IMR-90 (cell line): ENCODE measurements at places on chromosomes 6 and 20. TPM values are rescaled to one million over a fixed set of nuclear protein-coding genes. Genes with fewer than 3 reads are reported as not detected.
A peak's percentile ranks its signal among the peaks of the same experiment; 100 is the strongest.

DNA sequence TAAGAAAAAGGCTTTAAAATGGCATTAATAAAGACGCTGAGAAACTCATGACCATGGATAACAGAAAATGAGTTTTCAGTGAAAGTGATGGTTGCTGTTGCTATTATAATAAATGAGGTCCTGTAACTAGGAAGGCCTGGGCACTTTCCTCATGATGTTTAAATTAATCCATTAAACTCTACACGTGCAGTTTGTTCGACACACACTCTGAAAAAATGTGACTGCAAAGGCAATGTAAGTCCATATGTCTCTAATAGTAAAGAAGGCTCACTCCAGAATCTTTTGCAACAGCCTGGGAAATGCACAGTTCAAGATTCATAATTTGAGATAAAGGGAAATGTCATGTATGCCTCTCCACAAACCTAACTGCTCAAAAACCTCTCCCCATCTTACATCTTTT is 153.4 kb downstream of the COL12A1 start:
- no peak for DNase-seq

GRCh38 chr6:80566361-80566760 is 459.9 kb downstream of the BCKDHB start:
- no peak for DNase-seq

Gene SIRPB2
- total RNA-seq, result not detected in 2 replicates

DNA sequence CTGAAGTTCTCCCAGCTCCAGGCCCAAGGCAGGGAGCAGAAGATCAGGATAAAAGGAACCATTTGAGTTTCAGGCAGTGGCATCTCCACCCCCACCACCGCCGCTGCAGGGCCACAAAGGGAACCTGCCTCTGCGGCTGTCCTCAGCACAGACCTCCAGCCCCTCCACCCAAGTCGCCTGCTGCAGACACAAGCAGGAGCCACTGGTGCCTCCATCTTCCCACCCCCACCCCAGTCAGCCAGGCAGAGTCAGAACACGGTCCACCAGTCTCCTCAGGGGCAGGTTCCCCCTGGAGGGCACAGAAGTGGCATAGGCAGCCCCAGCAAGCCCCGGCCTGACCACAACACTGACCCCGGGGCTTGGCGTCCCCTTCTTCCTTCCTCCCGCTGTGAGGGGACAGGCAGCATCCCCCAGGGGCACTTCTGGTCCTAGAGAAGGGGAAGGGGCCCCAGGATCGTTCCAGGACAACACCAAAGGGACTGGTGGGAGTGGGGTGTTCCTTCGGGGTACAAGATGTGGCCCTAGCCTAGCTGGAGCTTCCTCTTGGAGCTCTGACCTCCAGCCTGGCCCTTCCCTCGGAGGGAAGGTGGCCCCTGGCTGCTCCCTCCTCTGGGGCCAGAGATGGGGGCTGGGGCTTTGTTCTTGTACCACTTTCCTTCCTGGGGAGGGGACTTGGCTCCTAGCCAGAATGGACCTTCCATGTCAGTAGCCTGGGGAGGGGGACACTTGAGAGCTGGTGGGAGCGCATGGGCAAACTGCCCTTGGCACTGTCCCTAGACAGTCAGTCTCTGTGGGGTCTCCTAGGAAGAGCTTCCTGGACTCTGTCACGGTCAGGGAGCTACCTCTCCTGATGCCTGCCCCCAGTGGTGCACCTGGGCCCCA is 36.0 kb downstream of the YTHDF1 start:
- no peak for DNase-seq

Gene SNAP91
- total RNA-seq, result not detected in 2 replicates

Gene SLC32A1
- total RNA-seq, result not detected in 2 replicates

- peak; percentile 4 for DNase-seq
These were observed 65.2 kb upstream of the PRND start for GRCh38 chr20:4656491-4656890.

DNA sequence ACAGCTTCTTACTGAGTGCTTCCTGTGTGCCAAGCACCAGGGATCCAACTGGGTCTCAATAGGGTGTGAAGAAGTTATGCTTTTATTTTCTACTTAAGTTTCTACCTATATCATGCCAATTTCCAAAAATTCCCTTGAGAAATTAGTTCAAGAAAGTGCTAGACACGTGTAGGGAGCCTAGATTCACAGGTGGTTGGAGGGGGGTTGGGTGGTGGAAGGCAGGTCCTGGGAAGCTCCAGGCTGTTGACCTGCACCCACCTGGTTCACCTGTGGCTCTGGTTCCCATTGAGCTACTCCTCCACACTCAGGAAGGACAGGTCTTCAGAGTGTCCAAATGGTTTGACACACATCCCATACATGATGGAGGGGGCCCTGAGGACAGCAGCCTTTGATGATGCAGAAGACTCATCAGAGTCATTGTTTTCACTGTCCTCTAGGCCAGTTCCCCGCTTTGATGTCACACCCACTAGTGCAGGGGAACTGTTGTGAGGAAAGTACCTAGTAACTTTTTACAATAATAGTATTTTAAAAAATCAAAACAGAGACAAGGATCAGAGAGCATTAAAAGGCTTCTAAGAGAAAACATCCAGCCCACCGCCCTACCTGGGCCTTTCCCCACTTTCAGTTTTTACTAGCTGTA is 39.8 kb upstream of the MYL9 start:
- no peak for DNase-seq

DNA sequence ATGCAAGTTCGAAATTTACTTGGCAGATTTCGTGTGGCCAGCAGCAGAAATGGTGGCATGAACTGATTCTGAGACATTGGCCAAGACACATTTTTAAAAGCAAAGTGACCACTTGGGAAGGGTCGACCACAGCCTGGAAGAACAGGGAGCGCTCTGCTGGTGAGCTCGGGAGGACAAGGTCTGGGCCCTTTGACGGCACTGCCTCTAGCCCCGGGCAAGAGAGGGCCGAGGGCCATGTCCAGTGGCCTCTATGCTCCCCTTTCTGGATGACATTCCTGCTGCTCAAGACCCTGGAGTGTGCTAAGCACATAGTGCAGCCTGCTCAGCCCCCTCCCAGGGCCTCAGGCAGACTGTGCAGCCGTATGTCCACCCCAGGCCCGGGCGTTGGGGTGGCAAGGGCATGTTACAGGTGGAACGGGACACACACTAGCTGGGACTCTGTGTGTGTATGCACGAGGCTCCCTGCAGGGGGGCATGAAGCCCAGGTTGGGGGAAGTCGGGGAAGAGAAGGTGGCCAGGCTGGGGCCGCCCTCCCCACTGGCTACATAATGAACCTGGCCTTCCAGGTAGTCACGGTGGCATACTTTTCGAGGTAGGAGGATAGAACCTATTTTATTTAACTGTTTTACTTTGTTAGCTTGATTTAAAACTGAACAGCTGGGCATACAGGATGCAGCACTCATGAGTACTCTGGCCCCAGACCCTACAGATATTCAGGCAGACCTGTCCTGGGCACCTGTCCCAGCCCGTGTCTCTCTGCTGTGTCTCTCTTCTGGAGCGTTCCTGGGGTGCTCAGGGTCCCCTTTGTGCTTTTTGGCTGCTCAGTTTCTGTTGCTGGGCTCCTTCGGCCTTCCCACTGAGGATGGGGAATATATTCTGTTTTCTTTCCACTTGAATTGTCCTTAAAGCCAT is 6.4 kb downstream of the SYNJ2 start:
- DNase-seq, result no peak

- DNase-seq, result no peak
These were observed 62.8 kb upstream of the EPB41L1 start for GRCh38 chr20:36091561-36092397.

Gene IL17A
- not detected in 2 replicates for total RNA-seq

Gene SCGN
- not detected in 2 replicates for total RNA-seq

Gene TRIM15
- not detected in 2 replicates for total RNA-seq

DNA sequence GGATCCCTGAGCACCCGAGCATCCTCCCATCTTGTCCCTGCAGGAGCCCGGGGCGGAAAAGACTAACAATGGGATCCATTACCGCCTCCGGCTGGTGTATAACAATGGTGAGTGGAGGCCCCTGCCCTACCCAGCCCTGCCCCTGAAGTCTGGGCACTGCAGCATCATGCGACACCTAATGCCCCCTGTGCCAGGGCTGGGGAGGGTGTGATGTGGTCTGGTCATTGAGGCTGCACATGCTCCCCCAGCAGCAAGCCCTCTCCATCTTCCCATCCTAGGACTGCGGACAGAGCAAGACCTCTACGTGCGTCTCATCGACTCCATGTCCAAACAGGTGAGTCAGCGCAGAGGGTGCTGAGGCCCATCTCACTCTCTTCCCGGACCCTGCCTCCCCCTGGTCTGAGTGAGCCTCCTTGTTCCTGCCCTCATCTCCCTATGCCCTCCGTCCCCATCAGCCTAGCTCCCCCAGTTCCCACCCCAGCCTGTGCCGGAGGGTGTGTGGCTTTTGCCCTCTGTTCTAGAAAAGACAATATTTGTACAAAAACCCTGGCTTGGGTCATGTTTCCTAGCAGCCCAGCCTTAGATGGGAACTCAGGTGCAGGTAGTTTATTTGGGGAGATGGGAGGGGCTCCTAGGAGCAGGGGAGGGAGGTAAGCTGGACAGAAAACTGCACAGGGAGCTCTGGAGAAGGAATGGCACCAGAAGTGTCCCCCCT is 13.5 kb downstream of the EBF4 start:
- no peak for DNase-seq

- DNase-seq, result no peak
These were observed 559 bp downstream of the SCRT2 start for GRCh38 chr20:675033-675452.

DNA sequence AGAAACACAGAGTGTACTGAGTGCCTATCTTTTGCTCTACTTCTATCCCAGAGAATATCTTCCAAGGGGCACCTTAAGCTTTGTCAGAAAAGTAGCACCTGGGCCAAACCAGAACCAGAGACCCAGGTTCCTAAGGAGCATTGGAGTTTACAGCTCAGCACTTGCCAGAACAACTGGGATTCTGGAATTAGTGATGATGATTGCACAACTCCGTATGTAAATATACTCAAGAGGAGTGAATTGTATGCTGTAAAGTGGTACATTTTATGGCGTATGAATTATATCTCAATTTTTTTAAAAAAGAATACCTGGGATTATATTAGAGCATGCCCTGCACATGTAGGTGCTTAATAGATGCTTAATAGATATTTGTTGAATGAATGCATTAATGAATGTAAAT is 36.2 kb upstream of the EPB41L1 start:
- DNase-seq, result no peak

Gene CLPSL1
- total RNA-seq, result not detected in 2 replicates
